ENCODE measurements at places on chromosomes 2 and 18.

- no peak for DNase-seq
These were observed 52.2 kb downstream of the C2orf74 start for GRCh38 chr2:61214171-61214570.

DNA sequence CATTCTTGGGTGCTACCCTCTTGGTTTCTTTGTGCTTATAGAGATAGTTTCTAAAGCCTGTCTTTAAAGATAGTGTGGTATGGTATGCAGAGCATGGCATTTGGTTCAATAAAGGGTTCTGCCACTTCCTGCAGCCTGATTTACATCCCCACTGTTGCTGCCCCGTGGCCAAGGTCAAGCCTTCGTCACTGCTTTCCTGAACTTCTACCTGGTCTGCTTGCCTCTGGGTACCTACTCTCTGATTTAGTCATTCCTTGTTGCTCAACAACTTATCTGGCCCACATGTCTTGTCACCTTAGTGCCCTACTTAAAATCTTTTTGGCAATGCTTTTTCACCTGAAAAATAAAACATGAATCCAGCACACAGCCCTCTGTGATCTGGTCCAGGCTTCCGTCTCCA, 352.9 kb downstream of the LPIN1 start:
- DNase-seq, result no peak

DNA sequence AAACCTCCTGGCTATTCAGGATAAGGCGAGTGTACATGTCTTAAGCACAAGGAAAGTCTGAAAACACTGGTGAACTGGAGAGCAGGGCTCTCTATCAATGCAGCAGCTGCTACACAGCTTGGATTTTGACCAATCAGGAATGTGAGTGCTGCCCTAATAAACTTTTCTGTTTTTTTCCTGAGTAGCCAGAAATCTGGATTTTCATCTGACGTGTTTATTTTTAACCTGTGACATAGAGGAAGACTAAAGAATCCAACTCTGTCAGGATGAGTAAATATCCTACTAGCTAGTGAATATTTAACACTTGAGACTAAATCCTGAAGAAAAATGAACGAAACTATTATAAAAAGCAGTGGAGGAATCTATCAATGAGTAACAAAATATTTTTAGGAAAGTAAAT, 1638.9 kb downstream of the LRP1B start:
- no peak for DNase-seq

GRCh38 chr2:169739351-169739750, 5.7 kb downstream of the KLHL23 start:
- DNase-seq, result no peak

- DNase-seq, result peak; percentile 34
These were observed 132.3 kb upstream of the DLX2 start for GRCh38 chr2:172234716-172235691.

- no peak for DNase-seq
These were observed 4.1 kb downstream of the DSG3 start for GRCh38 chr18:31451625-31452024.

- no peak for DNase-seq
These were observed 68.3 kb downstream of the TNS1 start for GRCh38 chr2:217934321-217935131.

GRCh38 chr18:1691863-1692262, 787.2 kb downstream of the ADCYAP1 start:
- no peak for DNase-seq

Data from CD8-positive, alpha-beta T cell (primary cell).